ENCODE measurements at places on chromosomes 6 and 20. TPM values are rescaled to one million over a fixed set of nuclear protein-coding genes. Genes with fewer than 3 reads are reported as not detected.

The NEURL2 gene
- 4.8 TPM for total RNA-seq

The LRRN4 gene
- total RNA-seq, result 0.58 TPM

The MROH8 gene
- total RNA-seq, result 6.3 TPM

The C2 gene
- 4.0 TPM for total RNA-seq

The IP6K3 gene
- 0.95 TPM for total RNA-seq

The ANGPT4 gene
- 0.21 TPM for total RNA-seq

The SLC22A16 gene
- 0.63 TPM for total RNA-seq

The FRK gene
- 7.3 TPM for total RNA-seq

The CLIC1 gene
- 200 TPM for total RNA-seq

The EDEM2 gene
- total RNA-seq, result 15.1 TPM

The PI16 gene
- 67.1 TPM for total RNA-seq

The EFCAB8 gene
- 0.95 TPM for total RNA-seq

The POPDC3 gene
- total RNA-seq, result 2.5 TPM

The TOX2 gene
- 1.6 TPM for total RNA-seq

The UNC5CL gene
- total RNA-seq, result 0.37 TPM

The SASH1 gene
- 92.2 TPM for total RNA-seq

The NCOA5 gene
- total RNA-seq, result 13.2 TPM

The METTL24 gene
- total RNA-seq, result 19.2 TPM

The SIRPB2 gene
- 1.2 TPM for total RNA-seq

The BMP2 gene
- total RNA-seq, result 9.1 TPM

The TPBG gene
- 27.0 TPM for total RNA-seq

The TUBB2B gene
- 55.6 TPM for total RNA-seq

The PPIL6 gene
- total RNA-seq, result 11.9 TPM

The LTA gene
- total RNA-seq, result not detected

The MED23 gene
- 66.9 TPM for total RNA-seq

The UNC93A gene
- total RNA-seq, result not detected

The XKR7 gene
- 0.05 TPM for total RNA-seq

Data from urinary bladder (tissue), 4 donors.